GM12878 (cell line): ENCODE measurements at places on chromosomes 12 and 14. TPM values are rescaled to one million over a fixed set of nuclear protein-coding genes. Genes with fewer than 3 reads are reported as not detected.

C1R gene
- polyA plus RNA-seq, result 0.56 and 0.86 TPM in 2 replicates

KLRD1 gene
- polyA plus RNA-seq, result 0.19 TPM in 1 of 2 replicates, not detected in the other

FOXN4 gene
- polyA plus RNA-seq, result not detected in 2 replicates

PRR4 gene
- polyA plus RNA-seq, result 1.3 and 2.3 TPM in 2 replicates

IL22 gene
- polyA plus RNA-seq, result not detected in 2 replicates

TMEM52B gene
- not detected in 2 replicates for polyA plus RNA-seq

CLEC7A gene
- polyA plus RNA-seq, result not detected in 2 replicates

MYF6 gene
- not detected in 2 replicates for polyA plus RNA-seq

A2M gene
- 0.44 and 0.69 TPM in 2 replicates for polyA plus RNA-seq

VRTN gene
- polyA plus RNA-seq, result not detected in 2 replicates

KIF5A gene
- polyA plus RNA-seq, result 0.92 and 1.2 TPM in 2 replicates

TSPAN31 gene
- polyA plus RNA-seq, result 20.1 and 30.0 TPM in 2 replicates

SLCO1B3 gene
- not detected in 2 replicates for polyA plus RNA-seq

ADCY6 gene
- polyA plus RNA-seq, result 0.03 TPM in 1 of 2 replicates, not detected in the other

GNG2 gene
- polyA plus RNA-seq, result 69.2 and 69.3 TPM in 2 replicates

POTEM gene
- not detected in 2 replicates for polyA plus RNA-seq

SYNDIG1L gene
- polyA plus RNA-seq, result not detected in 2 replicates

LALBA gene
- not detected in 2 replicates for polyA plus RNA-seq

SLC7A7 gene
- 28.8 and 31.1 TPM in 2 replicates for polyA plus RNA-seq

CLEC9A gene
- polyA plus RNA-seq, result not detected in 2 replicates

HCFC2 gene
- 11.8 and 11.9 TPM in 2 replicates for polyA plus RNA-seq

IL23A gene
- polyA plus RNA-seq, result 3.7 and 4.4 TPM in 2 replicates

LMO3 gene
- polyA plus RNA-seq, result 1.5 and 1.7 TPM in 2 replicates

AMDHD1 gene
- 0.09 TPM in 1 of 2 replicates, not detected in the other for polyA plus RNA-seq

PPFIA2 gene
- polyA plus RNA-seq, result not detected in 2 replicates

GLI1 gene
- 0.27 TPM in 1 of 2 replicates, not detected in the other for polyA plus RNA-seq

PROX2 gene
- 0.11 and 0.42 TPM in 2 replicates for polyA plus RNA-seq

PIP4K2C gene
- polyA plus RNA-seq, result 13.3 and 15.8 TPM in 2 replicates

KRT6C gene
- polyA plus RNA-seq, result not detected in 2 replicates

NOPCHAP1 gene
- polyA plus RNA-seq, result 69.2 and 69.8 TPM in 2 replicates

NTS gene
- not detected in 2 replicates for polyA plus RNA-seq

TCTN1 gene
- 16.3 and 23.5 TPM in 2 replicates for polyA plus RNA-seq

SLC5A8 gene
- polyA plus RNA-seq, result not detected in 2 replicates

NID2 gene
- 0.34 and 0.43 TPM in 2 replicates for polyA plus RNA-seq
